ENCODE measurements at places on chromosomes 12 and 14. TPM values are rescaled to one million over a fixed set of nuclear protein-coding genes. Genes with fewer than 3 reads are reported as not detected.

Gene GPR137C
- total RNA-seq: 4.1 TPM

- DNase-seq: peak; percentile 25
These were observed 53.1 kb upstream of the GNG2 start for GRCh38 chr14:51807356-51807755.

GRCh38 chr12:67517181-67517887 lies 131.2 kb upstream of the DYRK2 start:
- DNase-seq: no peak

GRCh38 chr12:72277415-72277814 lies 5.2 kb downstream of the TRHDE start:
- DNase-seq: no peak

DNA sequence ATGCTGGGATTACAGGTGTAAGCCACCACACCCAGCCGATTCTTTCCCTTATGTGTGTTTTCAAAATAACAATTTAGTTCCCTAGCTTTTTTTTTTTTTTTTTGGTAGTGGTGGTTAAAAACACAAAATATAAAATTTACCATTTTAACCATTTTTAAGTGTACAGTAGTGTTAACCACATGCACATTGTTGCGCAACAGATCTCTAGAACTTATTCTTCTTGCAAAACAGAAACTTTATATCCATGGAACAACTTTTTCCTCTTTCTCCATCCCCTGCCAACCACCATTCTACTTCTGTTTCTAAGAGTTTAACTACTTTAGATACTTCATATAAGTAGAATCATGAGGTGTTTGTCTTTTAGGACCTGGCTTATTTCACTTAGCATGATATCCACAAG lies 1.1 kb upstream of the NDUFA12 start:
- no peak for DNase-seq

GRCh38 chr14:26332966-26333365 lies 264.9 kb downstream of the NOVA1 start:
- DNase-seq: peak; percentile 36
